ENCODE measurements at places on chromosomes 7 and 10. TPM values are rescaled to one million over a fixed set of nuclear protein-coding genes. Genes with fewer than 3 reads are reported as not detected.

DKK1 gene
- total RNA-seq = 2.5 TPM

GPR15LG gene
- total RNA-seq = not detected

STYXL1 gene
- 25.6 TPM for total RNA-seq

RNF32 gene
- total RNA-seq = 3.0 TPM

- peak; percentile 20 for DNase-seq
Observed at GRCh38 chr10:79316671-79317431, 30.4 kb upstream of the PPIF start.

GRCh38 chr7:139619367-139619657, 95.8 kb downstream of the CLEC2L start:
- no peak for DNase-seq

GRCh38 chr7:40876601-40877000, 741.8 kb downstream of the SUGCT start:
- no peak for DNase-seq

GRCh38 chr10:62992145-62992721, 140.9 kb upstream of the NRBF2 start:
- no peak for DNase-seq

DNA sequence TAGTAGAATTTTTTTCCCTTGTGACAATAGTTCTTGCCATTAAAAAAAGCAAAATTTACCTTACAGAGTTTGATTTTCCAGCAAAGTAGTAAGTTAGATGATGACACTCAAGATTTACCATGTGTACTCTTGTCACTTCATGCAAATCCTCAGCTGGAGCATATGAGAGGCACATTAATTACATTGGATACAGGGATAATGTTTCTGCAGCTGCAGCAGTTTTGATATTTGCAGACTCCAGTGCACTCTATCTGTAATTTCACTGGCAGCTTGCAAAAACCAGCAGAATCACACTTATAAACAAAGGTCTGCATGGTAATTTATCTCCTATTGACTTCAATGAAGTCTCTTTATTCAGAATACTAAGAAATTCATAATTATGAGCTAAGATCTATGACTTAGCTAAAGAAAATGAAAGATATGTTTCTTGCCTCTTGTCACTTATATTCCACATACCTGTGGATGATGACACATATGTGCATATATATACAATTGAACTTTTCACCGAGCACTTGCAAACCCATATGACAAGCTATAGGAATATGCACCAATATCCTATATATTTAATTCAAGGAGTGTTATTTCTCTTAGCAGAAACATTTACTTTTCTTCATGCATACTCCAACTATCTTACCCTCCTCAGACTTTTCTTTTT, 530.6 kb downstream of the PHTF2 start:
- no peak for DNase-seq

- no peak for DNase-seq
Observed at GRCh38 chr10:123149162-123149567, 1.2 kb downstream of the HMX2 start.

GRCh38 chr7:94698275-94698674, 42.3 kb upstream of the SGCE start:
- DNase-seq = no peak

- no peak for DNase-seq
Observed at GRCh38 chr7:94848531-94848930, 58.9 kb upstream of the PPP1R9A start.

GRCh38 chr10:113518415-113518814, 34.4 kb upstream of the HABP2 start:
- no peak for DNase-seq

DNA sequence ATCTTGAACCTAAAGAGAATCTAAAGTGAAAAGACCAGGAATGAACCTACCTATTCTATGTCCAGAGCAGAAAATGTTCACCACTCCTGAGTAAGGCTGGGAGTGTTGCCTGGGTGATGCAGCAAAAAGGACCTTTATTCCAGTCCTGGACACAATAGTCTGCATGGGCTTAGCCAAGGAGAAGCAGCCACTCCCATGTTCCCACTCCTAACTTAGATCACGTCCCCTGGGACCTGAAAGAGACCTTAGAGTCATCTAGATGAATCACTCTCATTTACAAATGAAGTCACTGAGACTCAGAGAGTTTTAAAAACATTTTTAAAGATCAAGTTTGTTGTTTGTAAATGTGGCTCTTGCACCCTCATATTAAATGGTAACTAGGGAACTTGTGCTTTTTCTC, 763.4 kb downstream of the KCNMA1 start:
- DNase-seq = no peak
